ENCODE measurements at places on chromosomes 3 and 15.

DNA sequence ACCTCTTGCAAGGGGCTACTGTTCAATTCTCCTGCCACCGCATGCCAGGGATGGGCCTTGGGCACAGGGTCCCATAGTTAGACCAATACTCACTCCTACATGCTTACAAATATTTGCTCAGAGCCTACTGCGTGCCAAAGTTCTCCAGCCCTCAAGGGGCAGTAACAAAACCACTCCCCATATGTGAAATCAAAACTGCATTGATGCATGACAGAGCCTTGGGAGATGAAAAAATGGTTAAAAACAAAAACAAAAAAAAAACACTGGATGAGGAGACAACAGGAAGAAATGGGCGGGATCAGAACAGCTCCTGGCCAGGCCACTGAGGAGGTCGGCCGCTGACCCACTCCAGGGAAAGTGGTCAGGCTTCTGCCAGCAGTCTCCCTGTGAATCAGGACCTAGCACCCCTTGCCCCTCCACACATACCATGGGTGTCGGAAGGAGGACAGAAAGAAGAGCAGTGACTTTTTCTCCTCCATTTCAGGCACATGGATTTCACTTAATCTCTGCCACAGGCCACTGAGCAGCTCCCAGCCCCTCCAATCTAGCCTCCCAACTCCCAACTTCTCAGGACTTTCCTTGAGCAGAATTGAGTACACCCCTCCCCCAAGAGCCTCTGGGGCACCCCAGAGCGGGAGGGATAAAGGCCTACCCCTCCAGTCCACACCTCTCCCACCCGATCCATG, 2.8 kb downstream of the PLXNB1 start:
- no peak for DNase-seq

DNA sequence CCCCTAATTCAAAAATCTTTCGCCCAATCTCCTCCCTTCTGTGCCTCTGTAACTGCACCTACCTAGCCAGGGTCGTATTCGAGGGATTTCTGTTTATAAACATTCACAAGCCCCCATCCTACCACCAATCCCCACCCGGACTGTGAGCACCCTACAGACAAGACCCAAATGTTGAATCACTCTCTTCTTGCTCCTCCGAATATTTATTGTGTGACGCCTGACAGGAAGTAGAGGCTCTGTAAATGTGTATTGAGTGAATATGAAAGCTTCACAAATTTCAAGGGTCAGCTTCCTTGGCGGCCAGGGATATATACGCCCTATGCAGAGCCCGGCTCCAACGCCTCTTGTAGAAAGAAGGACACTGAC, 1.6 kb downstream of the BDH1 start:
- no peak for DNase-seq

DNA sequence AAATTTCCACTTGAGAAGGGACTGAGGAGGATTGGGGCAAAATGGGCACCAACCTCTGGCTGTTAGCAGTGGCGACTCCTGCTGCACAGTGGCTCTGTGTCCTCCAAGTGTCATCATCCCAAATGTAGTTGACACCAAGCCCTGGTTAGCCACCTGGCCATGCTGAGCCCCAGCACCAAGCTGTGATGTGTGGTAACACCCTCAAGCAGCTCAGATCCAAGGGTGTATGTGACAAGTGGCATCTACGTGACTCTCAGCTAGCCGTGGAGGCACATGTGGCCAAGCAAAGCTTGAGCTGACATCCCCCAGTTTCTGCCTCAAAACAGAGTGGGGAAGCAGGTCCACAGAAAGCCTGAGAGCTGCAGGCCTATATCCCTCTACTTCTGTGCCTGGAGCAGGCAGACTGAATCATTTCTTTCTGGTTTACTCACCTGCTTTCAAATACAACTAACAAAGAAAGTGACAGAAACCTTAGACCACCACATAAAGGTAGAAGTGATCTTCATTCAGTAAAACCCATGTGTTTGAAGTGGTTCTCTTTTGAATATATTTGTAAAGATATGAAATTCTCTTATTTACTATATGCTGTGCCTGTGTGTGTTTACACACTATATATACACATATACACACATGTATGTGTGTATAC, 40.0 kb downstream of the FOXP1 start:
- DNase-seq = no peak

GRCh38 chr15:95772982-95773381, 557.5 kb upstream of the NR2F2 start:
- DNase-seq = no peak

GRCh38 chr3:45499529-45499928, 95.0 kb upstream of the LIMD1 start:
- DNase-seq = no peak

GRCh38 chr3:128073807-128074206, 21.6 kb downstream of the SEC61A1 start:
- no peak for DNase-seq

DNA sequence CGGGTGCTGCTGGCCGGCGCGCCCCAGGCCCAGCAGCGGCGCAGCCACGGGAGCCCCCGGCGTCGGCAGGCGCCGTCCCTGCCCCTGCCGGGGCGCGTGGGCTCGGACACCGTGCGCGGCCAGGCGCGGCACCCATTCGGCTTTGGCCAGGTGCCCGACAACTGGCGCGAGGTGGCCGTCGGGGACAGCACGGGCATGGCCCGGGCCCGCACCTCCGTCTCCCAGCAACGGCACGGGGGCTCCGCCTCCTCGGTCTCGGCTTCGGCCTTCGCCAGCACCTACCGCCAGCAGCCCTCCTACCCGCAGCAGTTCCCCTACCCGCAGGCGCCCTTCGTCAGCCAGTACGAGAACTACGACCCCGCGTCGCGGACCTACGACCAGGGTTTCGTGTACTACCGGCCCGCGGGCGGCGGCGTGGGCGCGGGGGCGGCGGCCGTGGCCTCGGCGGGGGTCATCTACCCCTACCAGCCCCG, 777 bp downstream of the LOXL1 start:
- no peak for DNase-seq

GRCh38 chr3:50385754-50386153, 26.4 kb upstream of the TMEM115 start:
- no peak for DNase-seq

GRCh38 chr3:13002398-13003124, 70.7 kb downstream of the IQSEC1 start:
- no peak for DNase-seq

GRCh38 chr3:10108091-10108490, at the start of gene FANCD2OS:
FANCD2OS (minus strand) TSS chr3:10108255; CDS start chr3:10104774, 3,481 bp downstream.
- DNase-seq = no peak

DNA sequence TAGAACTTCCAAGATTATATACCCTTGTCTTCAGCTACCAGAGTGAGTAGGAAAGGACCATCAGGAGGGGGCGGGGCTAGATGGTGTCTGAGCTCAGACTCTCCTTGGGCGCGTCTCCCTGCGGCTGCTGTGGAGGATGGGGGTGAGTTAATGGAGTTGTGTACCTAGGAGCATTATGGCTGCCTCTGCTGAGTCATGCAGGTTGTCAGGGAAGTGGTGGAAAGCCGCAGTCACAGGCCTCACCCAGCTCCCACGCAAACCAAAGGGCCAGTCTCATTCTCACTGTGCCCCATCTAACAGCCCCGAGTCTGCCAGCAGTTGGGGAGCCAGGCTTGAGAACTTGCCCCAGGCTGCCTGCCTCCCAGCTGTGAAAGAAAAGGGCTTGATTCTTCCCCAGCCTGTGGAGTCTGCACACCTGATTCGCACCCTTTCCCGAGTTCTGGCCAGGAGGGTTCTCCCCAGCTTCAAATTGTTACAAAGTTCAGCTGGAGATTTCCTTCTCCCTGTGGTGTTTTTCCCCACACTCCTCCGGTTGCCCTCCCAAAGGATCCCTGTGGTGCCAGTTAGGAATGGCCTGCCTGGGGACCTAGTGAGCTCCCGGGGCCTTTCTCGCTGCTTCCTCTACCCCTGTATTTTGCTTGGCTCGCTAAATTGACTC, 143.3 kb downstream of the HCN4 start:
- no peak for DNase-seq

GRCh38 chr3:42535981-42536784, 33.7 kb downstream of the VIPR1 start:
- DNase-seq = no peak

- no peak for DNase-seq
Observed at GRCh38 chr3:195239121-195239520, 31.8 kb downstream of the XXYLT1 start.

- DNase-seq = no peak
Observed at GRCh38 chr3:126945171-126945721, 37.7 kb upstream of the PLXNA1 start.

- no peak for DNase-seq
Observed at GRCh38 chr15:38557921-38558320, 6.7 kb downstream of the RASGRP1 start.

- DNase-seq = no peak
Observed at GRCh38 chr3:44501971-44502370, 24.5 kb upstream of the ZNF445 start.

DNA sequence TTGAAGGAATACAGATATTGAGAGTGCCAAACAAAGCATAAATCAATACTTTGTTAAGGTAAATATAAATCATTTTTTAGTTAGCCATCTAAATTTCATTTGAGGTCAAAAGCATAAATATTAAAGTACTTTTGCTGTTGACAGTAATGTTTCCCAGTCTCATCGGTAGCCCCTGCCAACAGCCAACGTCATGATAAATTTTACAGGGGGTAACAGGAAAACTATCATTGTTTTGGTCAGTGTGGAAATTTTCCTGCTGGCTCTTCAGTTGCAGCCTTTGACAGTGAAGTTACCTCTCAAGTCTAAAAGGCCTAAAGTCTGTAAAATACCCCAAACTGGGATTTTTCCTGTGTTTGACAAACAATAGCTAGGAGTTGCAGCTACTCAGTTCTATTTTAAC, 37.3 kb upstream of the TTC14 start:
- no peak for DNase-seq

DNA sequence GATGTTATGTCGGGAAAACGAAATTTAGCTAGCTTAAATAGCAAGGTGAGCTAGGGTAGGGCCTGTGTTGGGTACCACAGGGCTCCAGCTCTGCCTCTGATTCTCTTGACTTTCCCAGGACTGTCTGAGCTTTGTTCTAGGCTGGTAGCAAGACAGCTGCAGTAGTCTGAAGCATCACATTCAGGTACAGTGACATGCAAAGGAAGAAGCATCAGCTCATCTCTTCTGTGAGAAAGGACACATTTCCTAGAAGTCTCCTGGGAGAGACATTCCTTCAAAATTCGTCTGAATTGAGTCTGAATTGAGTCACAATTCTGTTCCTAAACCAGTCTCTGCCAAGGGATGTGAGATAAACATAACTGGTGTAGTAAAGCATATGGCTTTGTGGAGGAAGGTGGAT, 8.5 kb upstream of the UBXN7 start:
- no peak for DNase-seq

DNA sequence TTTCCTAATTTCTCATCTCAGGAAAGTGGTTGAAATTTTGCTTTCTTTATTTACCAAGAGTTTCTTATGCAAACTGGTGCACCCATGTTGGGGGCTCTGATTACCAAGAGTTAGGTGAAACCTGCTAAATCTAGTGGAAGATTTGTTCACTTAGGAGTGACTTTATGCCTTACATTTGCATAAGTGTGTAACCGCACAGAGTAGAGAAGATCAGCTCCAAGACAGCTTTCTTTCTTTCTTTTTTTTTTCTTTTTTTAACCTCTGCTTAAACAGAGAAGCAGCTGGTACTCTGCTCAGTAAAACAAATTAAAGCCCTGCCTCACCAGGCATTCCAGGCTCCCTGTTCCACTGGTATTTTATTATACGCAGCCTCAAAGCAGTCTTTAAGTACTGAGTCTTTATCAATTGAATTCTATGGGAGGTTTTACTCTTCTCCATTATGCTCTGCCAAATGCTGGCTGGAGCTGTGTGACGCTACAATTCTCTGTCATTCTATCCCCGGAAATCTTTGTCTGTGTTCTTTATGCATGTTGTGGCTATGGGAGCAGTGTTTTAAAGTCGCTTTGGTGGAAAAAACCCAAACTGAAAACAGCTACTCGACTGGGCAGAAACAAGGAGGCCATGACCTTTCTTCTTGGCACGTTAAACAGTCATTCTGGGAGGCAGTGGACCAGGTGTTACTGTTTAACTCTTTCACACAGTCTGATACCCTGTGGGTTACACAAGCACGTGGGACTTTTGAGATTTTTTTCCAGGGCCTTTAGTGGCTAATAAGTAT, 55.2 kb upstream of the GBE1 start:
- DNase-seq = no peak

DNA sequence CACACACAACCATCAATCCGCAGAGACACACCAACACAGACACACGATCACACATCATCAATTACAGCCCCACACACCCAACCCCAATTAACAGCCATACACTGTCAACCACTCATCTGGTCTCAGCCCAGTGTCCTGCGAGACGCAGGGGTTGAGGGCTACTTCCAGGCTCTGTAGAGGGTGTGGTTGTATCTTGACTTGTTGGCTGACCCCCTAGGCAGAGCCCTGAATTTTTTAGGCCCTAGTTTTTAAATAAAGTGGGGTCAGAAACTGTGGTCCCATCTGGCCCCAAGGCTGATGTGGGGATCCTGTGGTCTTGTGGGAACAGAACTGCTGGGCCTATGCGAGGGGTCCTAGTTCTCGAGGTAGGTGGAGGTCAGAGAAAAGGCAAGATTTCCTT, 9.2 kb downstream of the VILL start:
- DNase-seq = no peak

DNA sequence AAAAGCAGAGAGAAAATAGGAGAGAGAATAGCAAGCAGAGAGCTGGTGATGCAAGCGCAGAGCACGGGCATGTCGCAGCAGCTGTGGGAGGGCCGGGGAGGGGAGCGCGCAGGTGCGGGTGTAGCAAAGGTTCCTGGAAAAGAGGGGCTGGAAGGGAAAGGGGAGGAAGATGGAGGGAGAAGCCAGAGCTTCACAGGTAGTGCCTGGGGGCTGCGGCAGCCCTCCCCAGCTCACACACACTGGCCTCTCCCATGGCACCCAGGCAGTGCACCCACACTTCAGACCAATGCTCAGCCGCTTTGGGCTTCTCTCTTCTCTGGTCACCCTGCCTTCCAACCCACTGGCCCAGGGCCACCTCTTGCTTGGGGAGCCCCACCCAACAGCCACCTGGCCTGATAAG, 72.1 kb downstream of the ADAMTS7 start:
- no peak for DNase-seq

All from NCI-H446 (cell line).